ENCODE measurements at places on chromosomes 5 and 9.

- no peak for DNase-seq
Measured at GRCh38 chr9:27432308-27432707, 91.8 kb upstream of the IFNK start.

- no peak for DNase-seq
Measured at GRCh38 chr9:126880226-126880946, 19.9 kb downstream of the ZBTB34 start.

DNA sequence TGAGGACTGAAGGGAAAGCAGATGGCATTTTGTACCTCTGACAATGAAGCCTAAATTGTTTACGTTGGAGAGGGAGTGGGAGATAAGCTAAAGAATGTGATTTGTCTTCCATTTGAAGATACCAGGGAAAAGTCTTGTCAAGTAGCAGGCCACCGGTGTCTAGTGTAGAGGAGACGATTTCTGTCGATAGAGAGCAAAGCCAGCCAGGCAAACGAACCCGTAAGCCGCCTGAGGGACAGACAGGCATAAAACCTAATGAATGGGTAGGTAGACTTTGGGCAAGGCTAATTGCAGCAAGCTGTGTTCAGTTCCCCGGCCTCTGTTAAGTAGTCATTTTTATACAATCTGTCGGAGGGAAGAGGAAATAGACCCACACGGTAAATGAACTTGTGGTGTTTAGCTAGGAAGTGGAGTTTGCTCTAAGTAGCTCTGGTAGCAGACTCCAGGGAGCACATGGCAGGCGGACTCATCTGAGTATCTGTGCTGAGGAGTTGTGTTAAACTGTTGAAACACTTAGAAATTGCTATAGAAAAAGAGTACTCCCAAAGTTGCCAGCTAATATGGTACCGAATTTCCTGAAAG, 28.8 kb downstream of the SMARCA2 start:
- DNase-seq: no peak

- no peak for DNase-seq
Measured at GRCh38 chr5:145980718-145981117, 44.3 kb downstream of the SH3RF2 start.

DNA sequence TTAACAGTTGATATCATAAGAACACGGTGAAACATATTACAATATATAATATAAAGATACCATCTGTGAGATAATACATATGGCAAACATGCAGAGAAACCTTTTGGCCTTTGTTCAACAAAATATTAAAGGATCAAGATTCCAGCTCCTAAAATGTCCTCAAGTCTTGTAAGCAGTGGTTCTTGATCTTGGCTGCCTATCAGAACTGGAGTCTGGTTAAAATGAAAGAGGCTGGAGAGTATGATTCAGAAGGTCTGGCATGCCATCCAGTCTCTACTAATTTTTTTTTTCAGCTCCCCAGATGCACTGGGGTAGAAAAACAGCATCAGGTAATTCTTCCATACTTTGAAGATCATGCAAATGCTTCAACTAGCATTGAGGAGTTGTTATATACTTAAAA, 83.2 kb downstream of the TNC start:
- no peak for DNase-seq

- DNase-seq: peak; percentile 29
Measured at GRCh38 chr9:115115117-115115880, 2.7 kb downstream of the TNC start.

GRCh38 chr9:105502276-105502675, 54.4 kb downstream of the FSD1L start:
- DNase-seq: no peak

DNA sequence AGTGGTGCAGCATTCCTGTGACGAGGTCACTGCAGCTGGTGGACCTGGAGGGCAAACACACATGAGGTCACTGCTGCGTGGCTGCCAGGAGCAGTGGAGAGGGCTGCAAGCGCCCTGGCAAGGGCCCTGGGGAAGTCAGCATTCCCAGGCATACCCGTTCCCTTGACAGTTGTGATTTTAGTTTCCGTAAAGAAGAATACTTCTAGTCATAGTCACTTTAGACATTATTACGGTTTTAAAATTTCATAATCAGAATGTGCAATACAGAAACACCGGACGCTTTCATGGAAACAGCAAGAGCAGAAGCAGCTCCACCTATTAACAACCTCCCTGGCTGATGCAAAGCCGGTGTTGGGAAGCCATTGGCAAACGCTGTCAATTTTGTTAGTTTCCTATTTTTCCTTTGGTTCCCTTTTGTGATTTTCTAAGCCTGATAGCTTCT, 129.8 kb downstream of the GADD45G start:
- no peak for DNase-seq

- DNase-seq: no peak
Measured at GRCh38 chr5:589173-589572, 23.0 kb upstream of the CEP72 start.

GRCh38 chr5:24226479-24226878, 418.3 kb downstream of the CDH10 start:
- no peak for DNase-seq

- DNase-seq: no peak
Measured at GRCh38 chr9:134634667-134635230, 6.9 kb upstream of the COL5A1 start.

- DNase-seq: no peak
Measured at GRCh38 chr9:81473708-81474107, 215.6 kb downstream of the TLE1 start.

DNA sequence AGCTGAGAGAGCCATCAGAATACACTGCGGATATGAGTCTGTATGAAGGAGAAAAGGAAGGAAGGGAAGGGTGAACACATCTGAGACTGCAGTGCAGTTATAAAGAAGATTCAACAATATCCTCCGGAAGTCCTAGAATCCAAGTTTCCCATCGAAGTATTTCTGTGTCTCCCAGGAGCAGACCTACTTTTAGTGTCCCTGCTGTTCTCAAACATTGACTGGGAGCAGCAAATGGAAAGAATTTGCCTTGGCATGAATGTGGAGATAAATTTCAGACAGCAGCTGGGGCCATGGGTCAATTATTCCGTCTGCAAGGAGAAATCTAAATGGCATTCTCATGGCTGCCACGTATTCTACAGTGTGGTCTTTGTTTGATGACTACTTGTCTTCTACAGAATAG, 478.1 kb upstream of the SMC2 start:
- DNase-seq: no peak

DNA sequence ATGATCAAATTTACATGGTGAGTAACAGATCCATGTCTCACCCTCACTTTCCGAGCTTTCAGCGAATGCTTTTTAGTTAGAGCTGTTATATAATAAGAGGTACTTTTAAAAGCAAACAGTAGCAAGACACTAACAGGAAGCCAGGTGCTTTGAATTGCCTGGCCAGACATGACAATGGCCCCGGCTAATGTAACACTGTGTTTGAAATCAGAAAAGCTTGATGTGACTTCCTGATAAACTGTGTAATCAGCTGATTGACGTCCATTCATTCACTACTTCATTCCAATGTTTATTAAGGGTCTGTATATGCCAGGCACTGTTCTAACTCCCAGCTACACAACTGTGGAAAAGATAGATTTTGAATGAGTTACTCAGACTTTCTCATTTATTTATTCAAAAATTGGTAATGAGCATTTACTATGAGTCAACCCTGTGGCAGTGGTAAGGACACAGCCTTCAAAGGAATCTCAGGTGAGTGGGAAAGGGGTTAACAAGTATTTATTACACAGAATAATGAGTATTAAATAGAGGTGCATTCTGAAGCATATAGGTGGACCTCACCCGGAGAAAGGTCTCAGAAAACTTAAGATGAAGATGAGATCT, 26.6 kb downstream of the DPYSL3 start:
- DNase-seq: no peak

GRCh38 chr5:43729846-43730478, 127.0 kb downstream of the NNT start:
- no peak for DNase-seq

- no peak for DNase-seq
Measured at GRCh38 chr5:122463221-122463620, 151.2 kb downstream of the SNCAIP start.

DNA sequence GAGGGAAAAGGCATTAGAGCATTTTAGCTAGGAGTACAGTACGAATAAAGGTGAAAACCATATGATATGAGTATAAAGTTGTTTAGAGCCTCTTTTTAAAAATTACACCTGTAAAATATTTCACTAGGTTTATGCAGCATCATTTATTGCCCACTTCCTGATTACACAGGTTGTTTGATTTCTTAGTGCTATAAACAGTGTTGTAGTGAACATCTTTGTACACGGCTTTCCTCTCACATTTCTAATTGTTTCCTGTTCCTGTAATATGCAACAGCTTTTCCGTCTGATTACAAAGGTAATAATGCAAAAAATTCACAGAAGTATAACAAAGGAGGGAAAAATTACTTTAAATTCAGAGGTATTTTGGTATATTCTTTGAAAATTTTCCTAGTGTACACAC, 13.0 kb downstream of the STOM start:
- no peak for DNase-seq

GRCh38 chr5:95619096-95619495, 791 bp upstream of the GPR150 start:
- no peak for DNase-seq

DNA sequence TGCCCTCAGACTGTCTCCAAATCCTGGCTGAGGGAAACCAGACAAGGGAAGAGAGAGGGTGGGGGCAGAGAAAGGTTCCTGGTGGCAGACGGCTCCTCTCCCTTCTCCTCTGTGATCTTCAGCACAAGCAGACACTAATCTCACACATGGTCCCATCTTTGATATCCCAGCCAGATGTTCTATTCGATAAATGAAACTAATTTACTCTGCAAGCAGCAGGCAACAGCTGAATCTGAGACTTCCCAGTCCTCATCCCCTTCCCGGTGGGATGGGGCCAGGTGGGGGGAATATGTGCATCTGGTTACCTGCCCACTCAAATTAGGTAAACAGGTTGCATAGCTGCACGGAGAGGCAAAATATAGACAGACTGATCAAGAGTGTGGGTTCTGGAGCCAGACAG, 208.9 kb upstream of the PANK3 start:
- no peak for DNase-seq

DNA sequence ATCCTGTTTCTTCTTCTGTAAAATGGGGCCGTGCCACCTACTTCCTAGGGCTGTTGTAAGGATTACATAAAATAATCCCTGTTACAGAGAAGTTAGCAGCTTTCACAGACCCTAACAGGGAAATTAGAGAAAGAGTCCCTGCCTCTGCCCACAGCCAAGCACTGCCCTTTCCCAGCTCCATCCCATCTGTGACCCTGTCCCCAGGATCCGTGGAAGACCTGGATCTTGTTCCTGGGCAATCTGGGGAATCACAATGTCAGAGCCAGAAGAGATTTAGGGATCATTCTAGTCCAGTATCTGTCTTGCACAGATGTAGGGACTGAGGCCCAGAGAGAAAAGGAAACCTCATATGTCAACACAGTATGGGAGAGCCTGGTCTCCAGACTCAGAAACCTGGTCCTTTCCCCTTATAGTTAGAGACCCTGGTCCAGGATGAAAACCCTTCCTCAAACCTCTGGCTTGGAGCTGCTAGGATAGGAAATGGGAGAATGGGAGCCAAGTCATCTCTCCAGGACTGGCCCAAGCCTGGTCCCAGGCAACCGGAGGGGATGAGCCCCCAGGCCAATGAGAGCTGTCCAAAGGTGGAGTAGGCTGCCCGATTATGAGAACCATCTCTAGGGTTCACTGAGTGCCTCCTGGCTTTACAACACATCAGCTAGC, 12.5 kb downstream of the LHX6 start:
- no peak for DNase-seq

- no peak for DNase-seq
Measured at GRCh38 chr9:6681957-6682501, 36.5 kb upstream of the GLDC start.

DNA sequence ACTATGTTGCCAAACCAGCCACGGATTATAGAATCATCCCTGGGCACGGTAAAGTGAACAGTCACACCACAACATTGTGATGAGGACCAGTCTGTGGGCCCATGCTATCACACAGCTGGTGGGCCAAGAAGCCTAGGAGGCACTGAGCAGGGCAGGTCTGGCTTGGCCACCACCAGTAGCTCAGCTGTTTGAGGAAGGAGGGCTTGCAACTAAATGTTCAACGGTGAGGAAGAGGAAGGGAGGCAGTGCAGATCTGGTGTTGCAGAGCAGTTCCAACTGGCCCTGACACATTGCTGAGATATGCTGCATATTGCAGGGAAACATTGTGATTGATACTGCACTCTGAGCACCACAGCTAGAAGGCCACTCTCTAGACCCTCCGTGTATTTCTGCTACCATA, 77.9 kb upstream of the ATG10 start:
- DNase-seq: no peak

GRCh38 chr9:69762527-69762926, 2.7 kb upstream of the PTAR1 start:
- DNase-seq: no peak

- no peak for DNase-seq
Measured at GRCh38 chr9:28598408-28598807, 1025.1 kb upstream of the C9orf72 start.

DNA sequence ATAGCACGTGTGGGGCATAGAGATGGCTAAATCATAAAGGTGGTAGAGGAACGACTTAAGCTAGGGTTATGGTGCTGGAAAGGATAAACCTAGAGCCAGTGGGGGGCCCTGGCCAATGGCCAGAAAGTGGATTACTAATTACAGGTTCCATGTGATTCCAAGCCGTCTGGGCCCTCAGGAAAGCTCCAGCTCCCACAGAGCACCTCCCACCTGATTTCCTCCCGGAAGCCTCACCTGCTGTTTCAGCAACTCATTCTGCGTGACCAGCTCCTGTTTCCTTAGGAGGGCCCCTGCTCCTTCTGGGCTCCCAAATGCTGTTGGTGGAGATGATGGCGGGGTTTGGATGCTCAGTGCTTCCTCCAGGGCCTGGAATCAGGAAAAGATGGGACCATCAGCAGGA, 16.2 kb downstream of the GPX3 start:
- no peak for DNase-seq

DNA sequence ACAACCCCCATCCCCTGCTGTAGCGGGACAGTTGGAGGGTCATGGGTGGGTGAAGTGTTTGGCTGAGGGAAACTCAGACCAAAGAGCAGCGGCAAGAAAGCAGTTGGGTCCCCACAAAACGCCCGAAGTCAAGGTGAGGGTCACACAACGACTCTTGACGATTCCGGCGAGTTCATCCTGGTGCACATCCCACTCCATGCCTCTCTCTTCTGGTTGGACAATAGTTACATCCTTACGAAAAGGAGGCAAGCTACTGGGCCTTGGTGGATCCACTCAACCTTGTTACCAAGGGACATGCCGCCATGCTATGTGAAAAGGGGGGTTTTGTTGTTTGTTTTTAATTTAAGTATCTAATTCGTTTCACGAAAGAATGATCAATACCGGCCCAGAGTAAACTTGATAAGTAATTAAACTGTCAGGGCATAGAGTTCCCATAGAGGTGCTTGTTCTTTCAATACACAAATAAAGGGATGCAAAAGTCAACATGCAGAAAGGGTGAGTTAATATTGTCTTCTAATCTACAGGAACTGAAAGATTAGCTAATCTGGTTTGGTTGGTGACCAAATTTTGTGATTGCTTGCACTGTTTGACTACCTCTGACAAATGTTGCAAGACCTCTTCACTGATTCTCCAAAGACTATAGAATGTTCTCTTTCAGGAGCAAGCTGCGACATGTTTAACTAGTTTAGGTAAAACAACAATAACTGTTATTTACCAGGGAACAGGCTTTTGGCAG, 732 bp upstream of the SMIM15 start:
- DNase-seq: no peak

- DNase-seq: no peak
Measured at GRCh38 chr9:129480227-129480626, 140.7 kb downstream of the C9orf50 start.
